Stimulated activated effector memory CD8-positive, alpha-beta T cell treated with anti-CD3 and anti-CD28 coated beads, Interleukin-12 subunit alpha, Interleukin-12 subunit beta, amount 100 ng/mL, for 72 hours (primary cell): ENCODE measurements at places on chromosomes 6 and 20.

DNA sequence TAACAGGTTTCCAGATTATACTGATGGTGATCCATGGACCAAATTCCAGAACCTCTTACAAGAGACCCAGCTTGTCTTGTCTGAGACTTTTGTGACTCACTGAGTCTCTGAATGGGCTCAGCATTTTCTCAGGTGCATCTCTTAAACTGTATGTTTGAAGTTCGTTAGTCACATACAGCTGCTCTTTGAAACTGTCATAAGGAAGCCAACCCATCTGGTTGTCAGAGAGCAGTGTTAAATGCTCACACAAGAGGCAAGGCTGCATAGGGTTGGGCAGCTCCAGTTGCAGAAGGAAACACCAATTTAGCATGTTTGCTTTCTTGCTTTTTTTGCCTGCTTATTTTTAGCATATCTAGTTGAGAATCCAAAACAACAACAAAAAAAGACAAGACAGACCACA, 47.1 kb downstream of the TRIM27 start:
- DNase-seq = no peak

- no peak for DNase-seq
These were observed 33.2 kb upstream of the NCOA3 start for GRCh38 chr20:47468290-47469050.

DNA sequence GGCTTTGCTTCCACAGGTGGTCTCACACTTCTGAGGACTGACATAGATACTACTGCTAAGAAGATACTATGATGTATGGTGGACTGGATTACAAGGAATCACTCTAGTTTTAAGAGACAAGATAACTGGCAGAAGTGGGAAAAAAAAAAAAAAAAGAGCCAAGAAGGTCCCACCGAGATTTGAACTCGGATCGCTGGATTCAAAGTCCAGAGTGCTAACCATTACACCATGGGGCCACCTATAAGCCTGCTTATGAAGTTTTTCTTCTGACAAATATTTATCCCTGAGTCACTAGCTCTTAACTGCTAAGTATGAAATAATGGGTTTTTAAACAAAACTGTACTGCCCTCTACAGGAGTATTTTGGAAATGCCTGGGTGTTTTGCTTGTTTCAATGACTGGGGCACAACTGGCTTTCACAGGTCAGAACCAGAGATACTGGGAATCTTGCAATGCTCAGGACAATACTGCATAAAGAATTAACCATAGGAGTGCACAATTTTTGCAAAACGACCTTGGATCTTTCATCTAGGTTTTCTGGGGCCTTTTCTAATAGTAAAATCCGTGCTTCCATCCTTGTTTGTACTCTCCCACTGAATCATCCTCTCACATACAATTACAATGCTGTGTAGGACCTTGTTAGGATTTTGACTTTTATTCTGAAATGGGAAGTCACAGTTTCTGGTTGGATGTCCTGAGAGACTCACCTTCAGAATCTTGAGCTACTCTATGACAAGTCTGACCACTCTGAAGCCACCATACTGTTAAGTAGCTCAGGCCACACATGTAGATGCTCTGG, 116.3 kb downstream of the OR2B2 start:
- DNase-seq = peak; percentile 75

DNA sequence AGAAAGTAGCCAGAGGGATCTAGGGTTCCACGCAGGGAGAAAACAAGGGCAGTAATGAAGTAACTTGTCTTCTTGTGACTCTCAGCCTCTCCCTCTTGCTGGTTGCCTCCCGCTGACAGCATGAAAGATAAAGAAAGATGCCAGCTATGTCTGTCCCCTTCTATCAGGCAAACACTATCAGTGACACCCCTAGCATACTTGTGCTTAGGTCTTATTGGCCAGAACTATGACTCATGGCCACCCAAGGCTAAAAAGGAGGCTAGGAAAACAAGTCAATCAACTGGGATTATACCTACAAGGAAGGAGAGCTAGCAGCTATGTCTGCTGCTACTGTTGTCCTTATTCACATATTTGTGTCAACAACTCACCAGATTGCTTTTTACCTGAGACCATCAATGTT, 206.8 kb upstream of the SOX4 start:
- DNase-seq = no peak

DNA sequence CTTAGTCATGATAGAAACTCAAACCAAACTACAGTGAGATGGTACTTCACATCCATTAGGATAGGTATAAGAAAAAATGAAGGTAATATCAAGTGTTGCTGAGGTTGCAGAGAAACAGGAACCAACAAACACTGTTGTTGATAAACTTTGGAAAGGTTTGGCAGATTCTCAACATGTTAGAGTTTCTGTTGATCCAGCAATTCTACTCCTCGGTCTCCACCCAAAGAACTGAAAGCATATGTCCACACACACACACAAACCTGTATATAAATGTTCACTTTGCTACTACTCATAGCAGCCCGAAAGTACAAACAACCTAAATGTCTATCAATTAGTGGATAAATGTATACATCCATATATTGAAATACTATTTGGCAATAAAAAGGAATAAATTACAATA, 128.3 kb upstream of the CARMIL1 start:
- DNase-seq = no peak

- no peak for DNase-seq
These were observed 143.3 kb upstream of the PREP start for GRCh38 chr6:105545947-105546731.

DNA sequence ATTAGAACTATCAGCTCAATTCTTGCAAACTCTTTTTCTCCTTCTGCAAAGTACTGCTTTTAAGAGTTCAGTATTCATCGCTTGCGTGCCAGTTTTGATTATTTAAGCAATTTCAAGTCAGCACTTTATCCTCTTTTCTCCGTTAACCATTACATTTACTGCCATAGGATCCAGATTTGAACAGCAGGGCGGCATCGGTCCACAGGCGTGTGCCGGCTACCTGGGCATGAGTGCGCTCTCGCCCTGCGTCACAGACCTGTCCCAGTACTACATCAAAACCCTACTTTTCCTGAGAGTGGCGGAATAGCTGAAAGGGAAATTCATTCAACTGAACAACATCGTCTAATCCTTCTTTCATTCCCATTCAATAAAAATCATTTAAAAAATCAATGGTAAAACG, 53.4 kb downstream of the MYLK4 start:
- no peak for DNase-seq

GRCh38 chr20:2595076-2595475, 57.4 kb upstream of the NOP56 start:
- DNase-seq = no peak

- DNase-seq = no peak
These were observed 56.6 kb downstream of the TOX2 start for GRCh38 chr20:43971267-43971666.

DNA sequence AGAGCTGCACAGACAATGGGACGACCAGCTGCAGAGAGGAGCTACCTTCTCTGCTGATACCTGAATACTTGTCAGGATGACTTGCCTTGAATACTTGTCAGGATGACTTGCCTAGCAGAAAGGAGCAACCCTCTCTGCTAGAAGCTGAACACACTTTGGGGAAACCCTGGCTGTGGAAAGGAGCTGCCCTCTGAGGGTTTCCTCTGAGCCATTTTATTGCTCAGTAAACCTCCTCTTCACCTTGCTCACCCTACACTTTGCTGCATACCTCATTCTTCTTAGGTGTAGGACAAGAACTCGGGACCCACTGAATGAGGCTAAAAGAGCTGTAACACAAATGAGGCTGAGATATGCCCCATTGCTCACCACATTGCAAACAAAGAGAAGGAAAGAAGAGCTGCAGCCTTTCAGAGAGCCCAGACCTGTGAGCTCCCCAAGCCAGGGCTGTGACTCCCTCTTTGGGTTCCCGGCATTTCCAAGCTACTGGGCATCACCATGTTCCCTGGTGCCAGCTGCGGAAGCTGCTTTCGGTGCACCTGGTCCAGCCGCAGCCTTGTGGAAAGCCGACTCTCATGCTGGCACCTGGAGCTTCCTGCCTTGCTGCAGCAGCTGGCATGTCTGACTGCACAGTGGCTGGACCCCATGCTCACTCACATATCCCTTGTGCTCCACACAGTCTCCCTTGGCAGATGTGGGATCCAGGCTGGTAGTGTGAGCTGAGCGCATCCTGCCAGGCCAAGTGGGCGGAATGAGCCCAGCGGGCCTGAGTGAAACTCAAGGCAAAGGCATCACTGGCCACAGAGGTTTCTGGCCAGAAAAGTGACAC, 106.7 kb upstream of the AHI1 start:
- DNase-seq = no peak

GRCh38 chr20:11917663-11918062, at the start of gene BTBD3:
TSS of gene BTBD3 (plus strand) at chr20:11917893. CDS start at chr20:11918276, 383 bp downstream.
- no peak for DNase-seq

- no peak for DNase-seq
These were observed 128.4 kb upstream of the JAG1 start for GRCh38 chr20:10802236-10802635.

- DNase-seq = no peak
These were observed 152.9 kb downstream of the INSM1 start for GRCh38 chr20:20520776-20521175.

- DNase-seq = no peak
These were observed 45.1 kb downstream of the MTHFD1L start for GRCh38 chr6:150910561-150910960.

DNA sequence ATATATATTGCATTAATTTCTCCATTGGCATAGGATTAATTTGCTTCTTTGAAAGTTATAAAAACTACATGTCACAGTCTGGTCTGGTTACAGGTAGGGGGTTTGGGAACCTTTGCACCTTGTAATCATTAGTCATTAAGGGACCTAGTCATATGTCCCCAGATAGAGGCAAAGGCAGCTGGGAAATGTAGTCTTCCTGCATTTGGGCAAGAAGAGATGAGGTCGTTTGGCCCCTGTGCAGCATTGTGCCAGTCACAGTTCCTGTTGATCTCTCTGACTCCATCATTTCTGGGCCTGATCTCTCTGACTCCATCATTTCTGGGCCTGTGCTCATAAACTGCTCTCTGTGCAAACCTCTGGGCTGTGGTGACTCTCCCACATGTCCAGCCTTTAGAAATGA, 73.2 kb downstream of the BCKDHB start:
- DNase-seq = no peak
